ENCODE measurements at places on chromosomes 16 and 17.
A peak's percentile ranks its signal among the peaks of the same experiment; 100 is the strongest.

DNA sequence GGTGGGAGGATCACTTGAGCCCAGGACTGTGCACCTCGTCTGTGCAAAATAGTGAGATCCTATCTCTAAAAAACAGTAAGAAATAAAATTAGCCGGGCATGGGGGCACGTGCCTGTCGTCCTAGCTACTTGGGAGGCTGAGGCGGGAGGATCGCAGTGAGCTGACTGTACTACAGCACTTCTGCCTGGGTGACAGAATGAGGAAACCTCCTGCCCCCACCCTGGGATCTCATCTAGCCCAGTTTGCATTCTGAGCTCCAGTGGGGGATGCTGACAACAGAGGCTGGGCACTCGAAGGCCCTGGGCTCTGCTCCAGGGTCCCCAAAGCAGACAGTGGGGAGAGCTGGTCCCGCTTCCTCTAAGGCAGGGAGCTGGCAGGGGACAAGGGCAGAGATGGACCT is 7.1 kb downstream of the NAGPA start:
- no peak for DNase-seq

GRCh38 chr16:84836234-84836647 is 16.5 kb downstream of the CRISPLD2 start:
- no peak for DNase-seq

- DNase-seq: no peak
These were observed 38.6 kb downstream of the CDRT15 start for GRCh38 chr17:14198013-14198412.

DNA sequence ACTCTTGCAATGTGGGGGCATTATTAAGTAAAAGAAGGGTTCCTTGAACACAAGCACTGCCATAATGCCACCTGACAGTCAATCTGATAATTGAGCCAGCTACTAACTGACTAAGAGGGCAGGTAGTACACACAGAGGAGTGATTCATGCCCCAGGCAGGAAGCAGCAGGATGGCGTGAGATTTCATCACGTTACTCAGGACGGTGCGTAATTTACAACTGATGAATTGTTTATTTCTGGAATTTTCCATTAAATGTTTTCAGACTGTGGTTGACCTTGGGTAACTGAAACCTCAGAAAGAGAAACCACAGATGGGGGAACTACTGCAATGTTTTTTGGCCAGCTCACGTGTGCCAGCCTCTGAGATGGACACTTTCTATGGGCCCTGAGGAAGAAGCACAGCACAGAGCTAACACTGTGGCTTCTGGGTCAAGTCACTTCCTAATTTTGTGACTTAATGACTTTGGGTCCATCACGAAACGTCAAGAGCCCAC is 46.7 kb downstream of the C17orf67 start:
- no peak for DNase-seq

DNA sequence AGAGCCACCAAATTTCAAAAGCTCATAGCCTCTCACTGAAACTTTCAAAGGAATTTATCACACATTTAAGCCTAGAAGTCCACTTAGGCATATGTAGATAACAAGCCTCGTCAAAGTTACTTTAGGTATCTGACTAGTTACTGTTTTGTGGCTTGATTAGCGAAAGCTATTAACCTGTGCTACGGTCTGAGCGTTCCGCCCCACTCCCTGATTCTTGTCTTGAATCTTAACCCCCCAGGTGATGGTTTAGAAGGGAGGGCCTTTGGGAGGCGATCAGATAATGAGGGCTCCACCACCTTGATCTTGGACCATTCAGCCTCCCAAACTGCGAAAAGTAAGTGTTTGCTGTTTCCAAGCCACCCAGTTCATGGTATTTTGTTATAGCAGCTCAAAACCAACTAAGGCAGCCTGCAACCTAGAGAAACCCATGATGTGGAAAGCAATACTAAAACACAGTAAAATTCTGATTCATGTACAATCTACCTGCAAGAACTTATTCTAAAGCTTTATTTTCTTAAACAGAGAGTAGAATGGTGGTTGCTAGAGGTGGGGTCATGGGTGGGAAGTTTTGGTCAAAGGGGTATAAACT is 7.1 kb downstream of the HSDL1 start:
- DNase-seq: no peak

DNA sequence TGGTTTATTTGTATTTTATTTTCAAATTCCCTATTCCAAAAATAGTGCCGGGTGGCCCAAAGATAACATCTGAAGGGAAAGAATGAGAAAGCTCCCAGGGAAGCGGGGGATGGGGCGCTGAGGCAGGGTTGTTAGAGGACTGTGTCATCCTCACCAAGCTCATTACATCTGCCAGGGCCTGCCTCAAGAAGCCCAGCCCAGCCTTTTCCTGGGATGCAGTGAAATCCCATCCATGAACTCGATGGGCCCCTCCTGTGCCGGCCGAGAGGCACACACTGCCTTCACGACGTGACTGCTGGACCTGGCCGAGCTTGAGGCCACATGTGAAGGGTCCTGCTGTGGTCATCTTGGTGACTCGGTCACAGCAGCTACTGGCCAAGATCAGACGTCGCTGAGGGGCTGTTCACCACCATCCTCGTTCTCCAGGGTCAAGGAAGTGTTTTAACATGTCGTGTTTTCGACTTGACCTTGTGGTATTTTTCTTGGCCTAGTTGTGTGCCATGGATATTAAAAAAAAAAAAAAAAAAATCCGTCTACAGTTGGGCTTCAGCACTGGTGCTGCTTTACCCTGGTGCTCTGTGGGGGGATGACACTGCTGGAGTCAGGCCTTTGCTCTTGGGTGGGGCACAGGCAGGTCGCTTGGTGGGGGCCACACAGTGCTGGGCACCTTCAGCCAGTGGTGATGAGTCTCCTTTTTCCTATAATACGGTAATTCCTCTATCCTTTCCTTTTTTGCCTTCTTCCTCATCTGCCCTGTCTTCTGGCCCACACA is 4.9 kb downstream of the TIMM22 start:
- no peak for DNase-seq

DNA sequence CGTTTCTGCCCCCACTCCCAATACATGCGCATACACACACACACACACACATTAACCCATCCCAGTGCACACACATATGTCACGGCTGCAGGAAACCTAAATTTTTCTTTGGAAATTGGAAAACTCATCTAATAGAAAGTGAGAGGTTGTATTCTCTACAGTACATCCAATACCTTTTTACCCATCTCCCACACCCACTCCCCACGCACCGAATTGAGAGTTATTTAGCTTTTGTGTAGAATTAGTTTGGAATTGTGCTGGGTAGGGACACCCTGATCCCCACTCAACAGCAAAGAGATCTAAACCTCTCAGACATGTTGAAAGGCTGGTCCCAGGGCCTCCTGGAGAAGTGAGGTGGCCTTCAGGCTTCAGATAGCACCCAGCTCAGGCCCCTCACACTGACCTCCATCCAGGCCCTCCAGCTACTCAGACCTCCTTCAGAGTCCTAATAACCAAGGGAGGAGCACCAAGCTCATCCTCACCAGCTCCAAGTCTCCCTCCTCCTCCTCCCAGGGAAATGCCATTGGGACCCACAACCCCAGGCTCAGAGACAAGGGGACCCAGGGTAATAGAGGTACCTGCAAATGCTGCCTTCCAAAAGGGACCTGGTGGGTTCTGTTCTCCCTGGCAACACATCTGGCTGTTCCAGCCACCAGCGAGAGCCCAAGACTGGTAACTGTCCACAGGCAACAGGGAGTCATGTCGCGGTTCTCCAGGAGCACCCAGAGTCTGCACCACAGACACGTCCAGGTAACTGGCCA is 955 bp downstream of the HOXB13 start:
- no peak for DNase-seq

GRCh38 chr17:73630965-73631595 is 13.2 kb downstream of the SDK2 start:
- DNase-seq: no peak

GRCh38 chr16:10069374-10069773 is 112.9 kb downstream of the GRIN2A start:
- no peak for DNase-seq

GRCh38 chr17:2051933-2052559 is 2.9 kb upstream of the HIC1 start:
- DNase-seq: no peak

DNA sequence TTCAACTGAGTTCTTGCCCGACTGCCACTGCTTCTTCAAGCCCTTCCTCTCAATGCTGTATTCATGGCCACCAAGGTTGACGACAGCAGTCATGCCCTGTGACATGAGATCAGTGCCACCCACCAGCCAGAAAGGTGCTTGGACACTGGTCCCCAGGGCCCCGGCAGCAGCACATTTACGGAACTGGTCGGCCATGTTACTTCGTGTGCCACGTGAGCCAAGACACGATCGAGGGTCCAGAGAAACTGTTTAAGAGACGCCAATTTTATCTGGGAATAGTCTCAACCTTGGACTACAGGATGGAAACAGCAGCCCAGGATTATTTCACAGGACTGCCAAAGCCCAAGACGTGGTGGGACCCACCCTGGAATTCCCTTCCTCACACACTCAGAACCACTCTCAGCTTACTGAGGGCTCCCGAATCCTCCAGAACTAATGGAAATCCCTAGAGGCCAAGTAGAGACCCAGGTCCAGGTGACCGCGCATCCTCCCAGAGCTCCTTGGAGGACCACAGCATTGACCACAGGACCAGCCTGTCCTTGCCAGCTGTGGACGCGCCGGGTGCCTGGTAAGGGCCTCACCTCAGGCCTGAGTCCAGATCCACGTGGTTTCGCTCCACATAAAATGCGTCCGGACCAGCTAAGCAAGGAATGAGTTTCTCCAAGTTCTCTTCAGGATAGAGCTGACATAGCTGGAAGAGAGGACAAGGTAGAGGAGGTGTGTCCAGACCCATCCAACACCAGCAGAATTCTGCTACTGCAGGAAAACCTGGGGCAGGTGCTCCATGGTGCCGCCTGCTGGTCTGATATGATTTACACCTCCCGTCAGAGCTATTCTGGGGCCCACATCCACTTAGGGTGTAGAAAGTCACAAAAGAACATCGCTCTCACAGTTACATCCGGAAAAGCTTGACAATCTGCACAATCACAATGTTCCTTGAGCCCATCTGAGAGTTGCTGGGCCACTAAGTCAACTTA is 28.2 kb downstream of the MAP1LC3B start:
- no peak for DNase-seq

DNA sequence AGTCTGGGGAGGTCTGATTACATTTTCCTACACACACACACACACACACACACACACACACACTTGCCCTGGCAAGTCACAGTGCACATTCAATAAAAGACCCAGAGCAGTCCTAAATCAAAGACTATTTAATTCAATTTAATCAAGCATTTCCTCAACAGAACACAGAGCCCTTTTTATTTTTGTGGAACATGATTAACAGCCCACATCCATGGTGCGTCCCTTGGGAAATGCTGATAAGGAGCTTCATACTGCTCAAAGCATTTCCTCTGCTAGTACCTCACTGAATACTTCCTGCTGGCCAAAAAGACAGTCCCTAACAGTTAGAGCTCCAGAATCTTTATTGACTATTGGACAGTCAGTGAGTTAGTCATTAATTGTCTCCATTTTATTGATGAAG is 43.1 kb upstream of the MYH10 start:
- DNase-seq: no peak

- DNase-seq: no peak
These were observed 2.2 kb upstream of the GSDMA start for GRCh38 chr17:39960524-39961041.

DNA sequence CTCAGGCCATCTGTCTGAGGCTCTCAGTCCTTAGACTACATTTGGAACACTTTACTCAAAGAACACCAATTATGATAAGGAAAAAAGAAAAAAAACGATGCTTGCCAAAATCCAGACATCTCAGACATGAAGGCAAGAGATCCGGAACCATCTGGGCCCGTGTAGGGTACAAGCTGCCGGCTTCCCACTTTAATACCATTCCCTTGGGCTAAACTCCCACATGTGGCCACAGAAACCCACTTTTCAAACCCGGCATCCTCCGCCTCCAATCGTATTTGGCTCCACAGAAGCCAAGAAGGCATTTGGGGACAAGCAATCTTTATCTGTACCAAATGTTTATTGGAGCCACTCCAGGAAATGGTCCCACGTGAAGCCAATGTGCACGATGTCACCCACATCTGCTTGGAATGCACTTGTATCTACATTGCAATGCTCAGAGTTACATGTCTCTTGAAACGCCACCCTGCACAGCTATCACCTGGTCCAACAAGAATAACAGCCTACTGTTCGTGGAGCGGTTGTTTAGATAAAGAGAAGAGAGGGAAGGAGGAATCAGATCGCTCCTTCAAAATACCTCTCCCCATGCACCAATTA is 33.5 kb downstream of the XYLT1 start:
- no peak for DNase-seq

DNA sequence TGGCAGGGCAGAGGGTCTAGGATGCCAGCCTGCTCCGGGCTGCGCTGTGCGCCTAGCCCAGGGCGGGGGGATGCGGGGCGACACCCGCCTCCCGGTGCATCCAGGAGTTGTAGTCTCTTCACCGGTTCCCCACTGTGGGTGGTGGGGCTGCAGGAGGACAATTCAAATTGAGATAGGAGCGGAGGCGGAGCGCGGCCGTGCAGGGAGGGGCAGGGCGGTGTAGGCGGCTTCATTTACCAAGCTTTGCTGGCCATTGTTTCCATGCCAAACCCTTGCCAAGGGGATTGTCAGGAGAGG is 2047.4 kb downstream of the TP53TG3F start:
- DNase-seq: peak; percentile 46

GRCh38 chr16:47382362-47382761 is 78.5 kb downstream of the ITFG1 start:
- no peak for DNase-seq

DNA sequence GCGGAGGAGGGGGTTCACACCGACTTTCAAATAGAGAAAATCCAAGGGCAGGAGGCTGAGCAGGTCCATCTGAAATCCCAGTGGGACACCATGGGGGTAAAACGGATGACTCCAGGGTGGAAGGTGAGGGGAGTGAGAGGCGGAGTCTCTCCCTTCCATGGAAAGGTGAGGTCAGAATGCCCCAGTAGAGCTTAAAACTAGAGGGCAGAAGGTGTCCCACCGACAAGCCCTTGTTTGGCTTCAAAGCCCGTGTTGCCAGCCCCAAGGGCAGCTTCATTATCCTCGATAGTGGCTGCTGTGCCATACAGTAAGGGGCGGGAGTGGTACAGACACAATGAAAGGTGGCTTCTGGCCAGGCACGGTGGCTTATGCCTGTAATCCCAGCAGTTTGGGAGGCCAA is 55.7 kb downstream of the CNGB1 start:
- no peak for DNase-seq

- peak; percentile 78 for DNase-seq
These were observed at the start of gene RSAD1 for GRCh38 chr17:50478391-50479381. Gene RSAD1, plus strand, starts transcription at chr17:50478860. Its CDS starts 25 bp downstream, at chr17:50478885.

- no peak for DNase-seq
These were observed 126.2 kb downstream of the CPPED1 start for GRCh38 chr16:12677502-12677901.

GRCh38 chr16:30688701-30689100 is 10.3 kb upstream of the SRCAP start:
- no peak for DNase-seq

Data from NCI-H748 treated with DMSO at 0.1 percent for 48 hours (cell line).